SW 1271 (cell line): ENCODE measurements at places on chromosomes 13 and 19.

DNA sequence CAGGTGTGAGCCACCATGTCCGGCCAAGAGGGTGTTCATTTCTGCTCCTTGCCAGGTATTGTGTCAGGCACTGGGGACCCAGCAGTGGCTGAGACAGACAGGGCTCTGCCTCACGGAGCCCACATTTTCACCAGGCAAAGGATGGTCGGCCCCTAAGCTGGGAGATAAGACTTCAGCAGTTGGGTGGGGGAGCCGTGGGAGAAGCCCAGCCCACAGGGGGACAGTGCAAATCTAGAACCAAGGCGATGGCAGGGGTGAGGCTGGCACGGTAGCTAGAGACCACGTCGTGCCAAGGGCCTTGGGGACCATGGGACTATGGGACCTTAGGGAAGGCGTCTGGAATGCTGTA is 8.3 kb downstream of the LSR start:
- DNase-seq = no peak

GRCh38 chr13:34361560-34361959 is 543.6 kb downstream of the RFC3 start:
- no peak for DNase-seq

DNA sequence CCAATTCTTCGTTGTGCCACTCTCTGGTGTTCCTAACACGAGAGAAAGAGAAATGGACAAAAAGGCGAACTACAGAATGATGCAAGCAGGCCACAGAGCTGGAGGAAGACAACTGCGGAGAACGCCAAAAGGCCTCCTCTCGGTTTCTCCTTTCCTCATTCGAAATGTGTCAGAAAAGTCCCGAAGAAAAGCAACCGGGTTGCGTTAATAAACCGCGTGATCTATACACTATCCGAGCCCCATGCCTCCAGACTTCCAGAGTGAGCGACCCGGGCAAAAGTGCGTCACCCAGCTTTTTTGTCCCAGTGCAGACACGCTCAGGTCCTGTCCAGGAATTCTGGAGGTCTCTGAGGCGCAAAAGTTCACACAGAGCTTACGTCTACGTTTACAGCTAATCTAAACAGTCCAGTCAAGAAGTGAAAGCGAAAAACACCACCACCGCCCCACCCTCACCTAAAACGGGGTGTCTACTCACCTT is 413 bp downstream of the N4BP2L2 start:
- no peak for DNase-seq

DNA sequence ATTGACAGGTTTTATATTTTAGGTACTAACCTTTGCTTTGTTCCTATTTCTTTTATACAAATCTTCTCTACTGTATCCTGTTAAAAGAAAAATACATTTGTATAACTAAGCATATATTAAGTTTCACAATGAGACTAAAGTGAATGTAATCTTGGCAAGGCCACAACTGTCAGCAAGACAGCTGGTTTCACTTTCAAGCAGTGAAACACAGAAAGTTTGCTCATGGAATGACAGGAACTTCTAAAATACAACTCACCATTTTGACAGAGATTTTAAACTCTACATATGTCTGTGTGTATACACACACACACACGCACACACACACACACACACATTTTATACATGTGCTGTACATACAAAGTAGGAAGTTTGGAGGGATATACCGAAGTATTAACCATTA is 53.3 kb downstream of the PARP4 start:
- DNase-seq = no peak

DNA sequence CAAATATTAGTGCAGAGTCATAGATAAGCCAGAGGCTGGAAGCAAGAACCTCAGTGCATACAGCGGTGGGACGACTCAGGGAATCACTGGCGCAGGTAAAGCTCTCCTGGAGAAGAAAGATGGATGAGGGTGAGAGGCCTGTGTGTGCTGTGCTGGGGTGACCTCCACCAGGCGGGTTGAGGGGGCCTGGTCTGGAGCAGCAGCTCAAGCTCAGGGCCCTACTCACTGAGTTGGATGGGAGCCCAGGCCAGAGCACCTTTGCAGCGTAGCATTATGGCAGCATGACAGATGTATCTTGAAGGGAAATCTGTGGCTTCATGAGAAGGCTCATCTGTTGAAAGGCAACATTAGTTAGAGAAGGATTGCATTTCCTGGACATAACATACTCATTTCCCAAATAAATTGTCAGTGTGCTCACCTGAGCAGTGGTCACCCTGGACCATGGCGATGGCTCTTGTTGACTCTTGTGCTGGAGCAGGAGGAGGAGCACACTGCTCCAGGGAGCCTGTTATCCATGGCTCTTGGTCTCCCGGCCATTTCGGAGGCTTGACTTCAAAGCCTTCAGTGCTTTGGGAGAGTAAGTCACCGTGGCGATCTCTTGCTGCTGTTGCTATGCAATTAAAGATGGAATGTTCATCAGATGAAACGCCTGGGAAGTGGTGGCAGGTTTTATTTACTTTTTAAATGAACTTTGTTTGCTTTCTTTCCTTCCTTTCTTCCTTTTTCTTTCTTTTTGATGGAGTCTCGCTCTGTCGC is 25.0 kb downstream of the HNRNPM start:
- no peak for DNase-seq

GRCh38 chr19:51142119-51142518 is at the start of gene SIGLEC7:
TSS of gene SIGLEC7 (plus strand) at chr19:51142301. CDS start at chr19:51142370, 69 bp downstream.
- no peak for DNase-seq

DNA sequence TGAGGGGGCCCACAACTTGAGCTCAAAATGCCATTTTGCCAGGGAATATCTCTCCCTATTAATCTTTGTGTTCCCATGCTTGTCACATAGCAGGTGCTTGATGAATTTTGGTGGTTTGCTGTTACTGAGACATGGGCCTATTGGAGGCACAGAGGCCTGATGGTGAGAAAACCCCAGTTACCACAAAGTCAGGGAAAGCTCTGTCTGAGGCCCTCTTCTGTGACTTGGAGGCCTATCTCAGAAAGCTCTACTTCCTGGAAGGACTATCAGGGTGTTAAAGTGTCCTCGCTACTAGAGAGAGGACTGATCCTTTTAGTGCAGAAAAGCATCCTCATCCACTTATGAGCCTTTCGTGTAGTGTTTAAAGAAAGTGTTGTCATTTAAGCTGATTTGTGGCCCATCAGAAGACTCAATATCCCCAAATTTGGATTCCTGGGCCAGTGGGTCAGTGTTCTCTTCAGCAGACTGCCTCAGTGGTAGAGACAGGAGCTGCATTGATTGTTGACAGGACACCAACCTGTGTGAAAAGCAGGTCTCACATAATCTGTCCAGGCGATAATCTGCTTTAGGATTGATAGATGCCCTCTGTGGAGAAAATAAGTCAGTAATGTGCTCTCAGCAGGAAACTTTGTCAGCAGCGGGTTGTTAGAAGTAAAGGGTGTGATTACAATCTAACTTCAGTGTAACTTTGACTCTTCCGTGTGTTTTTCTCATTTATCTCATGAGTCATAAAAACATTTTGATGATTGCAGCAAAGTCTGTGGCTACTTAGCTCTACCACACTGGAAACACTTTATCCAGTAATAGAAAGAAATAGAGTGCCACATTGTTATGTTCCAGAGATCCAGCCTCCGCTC is 121.0 kb downstream of the AKAP11 start:
- no peak for DNase-seq

GRCh38 chr19:1364070-1364704 is 19.5 kb upstream of the NDUFS7 start:
- no peak for DNase-seq

GRCh38 chr13:53161251-53161650 is 132.6 kb downstream of the OLFM4 start:
- DNase-seq = no peak

GRCh38 chr13:42412812-42413483 is 141.0 kb downstream of the AKAP11 start:
- DNase-seq = no peak

DNA sequence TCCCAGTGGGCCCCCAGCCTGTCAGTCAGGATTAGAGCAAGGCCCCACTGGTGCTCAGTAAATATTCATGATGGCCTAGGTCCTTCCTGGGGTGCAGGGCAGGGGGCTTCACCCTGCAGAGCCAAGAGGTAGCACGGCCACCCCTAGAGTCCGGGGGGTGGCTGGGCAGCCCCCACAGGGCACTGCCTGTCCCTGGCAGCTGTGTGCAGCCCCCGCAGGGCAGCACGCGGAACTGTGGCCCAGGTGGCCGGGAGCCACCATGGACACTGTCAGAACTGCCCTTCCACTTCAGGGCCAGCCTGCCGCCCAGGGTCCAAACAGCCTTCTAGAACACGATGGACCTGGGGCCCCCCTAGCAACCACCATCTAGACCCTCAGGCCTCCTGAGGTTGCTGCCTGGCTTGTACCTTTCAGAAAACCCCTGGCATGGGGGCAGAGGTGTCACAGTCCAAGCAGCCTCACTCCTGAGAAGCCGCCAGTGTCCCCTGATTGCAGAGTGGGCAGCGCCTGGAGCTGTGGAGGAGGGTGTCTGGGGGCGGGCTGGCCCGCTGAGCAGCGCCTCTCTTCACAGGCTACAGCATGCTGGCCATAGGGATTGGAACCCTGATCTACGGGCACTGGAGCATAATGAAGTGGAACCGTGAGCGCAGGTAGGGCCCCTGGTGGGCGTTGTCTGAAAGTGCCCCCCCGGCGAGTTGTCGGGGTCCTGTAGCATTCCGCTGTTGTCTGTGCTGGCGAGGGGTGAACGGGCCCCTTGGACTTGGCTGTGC is 2.9 kb upstream of the YJEFN3 start:
- no peak for DNase-seq

- peak; percentile 35 for DNase-seq
These were observed 2.9 kb upstream of the C19orf85 start for GRCh38 chr19:55467236-55468053.

DNA sequence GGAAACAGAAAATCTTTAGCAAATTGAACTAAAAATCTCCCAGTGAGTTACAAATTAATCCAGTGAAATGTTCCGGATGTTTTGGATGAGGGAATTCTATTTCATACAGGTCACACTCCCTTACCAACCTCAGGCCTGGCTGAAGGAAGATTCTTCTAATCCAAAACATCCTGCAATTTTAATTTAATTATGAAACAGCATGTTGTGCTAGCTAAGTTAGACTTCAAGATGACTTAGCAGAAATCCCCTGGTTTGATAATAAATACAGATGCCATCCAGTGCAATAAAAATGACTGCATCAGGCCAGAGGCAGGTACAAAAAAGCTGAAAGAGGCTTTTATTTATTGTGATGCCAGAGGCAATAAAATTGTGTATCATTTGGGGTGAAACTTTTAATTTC is 96.7 kb upstream of the CLDN10 start:
- no peak for DNase-seq

- DNase-seq = peak; percentile 79
These were observed 27.4 kb downstream of the EFNA2 start for GRCh38 chr19:1312767-1313694.

- DNase-seq = no peak
These were observed 1736.2 kb downstream of the SLITRK5 start for GRCh38 chr13:89407357-89407756.

DNA sequence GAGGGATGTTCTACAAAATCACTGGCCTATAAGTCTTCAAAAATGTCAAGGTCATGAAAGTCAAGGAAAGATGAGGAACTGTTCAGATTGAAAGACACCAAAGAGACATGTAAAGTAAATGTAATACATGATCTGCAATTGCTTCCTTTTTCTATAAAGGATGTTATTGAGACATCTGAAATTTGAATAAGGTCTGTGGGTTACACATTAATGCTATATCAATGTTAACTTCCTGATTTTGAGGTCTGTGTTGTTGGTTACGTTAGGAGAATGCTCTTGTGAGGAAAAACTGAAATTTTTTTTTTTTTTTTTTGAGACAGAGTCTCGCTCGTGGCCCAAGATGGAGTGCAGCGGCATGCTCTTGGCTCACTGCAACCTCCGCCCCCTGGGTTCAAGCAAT is 197.4 kb downstream of the RGCC start:
- DNase-seq = no peak

GRCh38 chr19:5153601-5154128 is 184.8 kb downstream of the KDM4B start:
- DNase-seq = no peak

- no peak for DNase-seq
These were observed 2.0 kb downstream of the GSX1 start for GRCh38 chr13:27794368-27794691.

- no peak for DNase-seq
These were observed 55.8 kb upstream of the POMP start for GRCh38 chr13:28603043-28603664.

- no peak for DNase-seq
These were observed 33.9 kb upstream of the FAM216B start for GRCh38 chr13:42747399-42747873.

GRCh38 chr13:59280297-59280696 is 883.4 kb downstream of the DIAPH3 start:
- DNase-seq = no peak

- DNase-seq = no peak
These were observed 23.8 kb downstream of the LRFN3 start for GRCh38 chr19:35959968-35960320.

- DNase-seq = peak; percentile 24
These were observed 13.8 kb upstream of the SLITRK1 start for GRCh38 chr13:83895994-83896580.

- DNase-seq = no peak
These were observed 645 bp downstream of the PALM start for GRCh38 chr19:709196-709964.

DNA sequence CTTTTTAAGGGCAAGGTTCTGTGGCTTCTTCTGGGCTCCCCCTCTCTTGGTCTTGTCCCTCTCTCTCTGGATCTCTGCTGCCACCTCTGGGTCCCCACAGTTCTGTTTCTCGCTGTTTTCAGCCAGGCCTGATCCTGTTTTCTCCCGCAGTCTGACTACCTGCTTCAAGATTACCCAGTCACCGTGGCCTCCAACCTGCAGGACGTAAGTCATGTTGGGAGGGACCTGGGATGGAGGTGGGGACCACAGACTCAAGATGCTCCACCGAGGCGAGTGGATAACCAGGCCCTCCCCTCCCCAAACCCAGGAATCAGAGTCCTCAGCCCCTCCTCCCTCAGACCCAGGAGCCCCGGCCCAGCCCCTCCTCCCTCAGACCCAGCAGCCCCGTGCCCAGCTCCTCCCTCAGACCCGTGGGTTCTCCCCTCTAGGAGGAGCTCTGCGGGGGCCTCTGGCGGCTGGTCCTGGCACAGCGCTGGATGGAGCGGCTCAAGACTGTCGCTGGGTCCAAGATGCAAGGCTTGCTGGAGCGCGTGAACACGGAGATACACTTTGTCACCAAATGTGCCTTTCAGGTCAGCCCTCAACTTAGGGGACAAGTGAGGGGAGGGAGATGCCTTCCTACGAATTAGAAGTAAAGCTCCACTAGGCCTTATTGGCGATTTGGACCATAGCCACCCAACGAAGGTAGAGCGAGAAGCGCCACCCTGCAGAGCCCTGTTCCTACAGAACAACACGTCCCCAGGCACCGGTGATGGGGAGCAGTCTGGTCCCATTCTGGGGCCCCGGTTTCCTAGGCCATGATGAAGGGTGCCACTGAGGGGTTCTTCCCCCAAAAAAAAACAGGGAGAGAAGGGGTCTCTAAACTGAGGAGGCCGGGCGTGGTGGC is 2.2 kb downstream of the FLT3LG start:
- DNase-seq = no peak
